ENCODE measurements at places on chromosomes 2 and 18.

DNA sequence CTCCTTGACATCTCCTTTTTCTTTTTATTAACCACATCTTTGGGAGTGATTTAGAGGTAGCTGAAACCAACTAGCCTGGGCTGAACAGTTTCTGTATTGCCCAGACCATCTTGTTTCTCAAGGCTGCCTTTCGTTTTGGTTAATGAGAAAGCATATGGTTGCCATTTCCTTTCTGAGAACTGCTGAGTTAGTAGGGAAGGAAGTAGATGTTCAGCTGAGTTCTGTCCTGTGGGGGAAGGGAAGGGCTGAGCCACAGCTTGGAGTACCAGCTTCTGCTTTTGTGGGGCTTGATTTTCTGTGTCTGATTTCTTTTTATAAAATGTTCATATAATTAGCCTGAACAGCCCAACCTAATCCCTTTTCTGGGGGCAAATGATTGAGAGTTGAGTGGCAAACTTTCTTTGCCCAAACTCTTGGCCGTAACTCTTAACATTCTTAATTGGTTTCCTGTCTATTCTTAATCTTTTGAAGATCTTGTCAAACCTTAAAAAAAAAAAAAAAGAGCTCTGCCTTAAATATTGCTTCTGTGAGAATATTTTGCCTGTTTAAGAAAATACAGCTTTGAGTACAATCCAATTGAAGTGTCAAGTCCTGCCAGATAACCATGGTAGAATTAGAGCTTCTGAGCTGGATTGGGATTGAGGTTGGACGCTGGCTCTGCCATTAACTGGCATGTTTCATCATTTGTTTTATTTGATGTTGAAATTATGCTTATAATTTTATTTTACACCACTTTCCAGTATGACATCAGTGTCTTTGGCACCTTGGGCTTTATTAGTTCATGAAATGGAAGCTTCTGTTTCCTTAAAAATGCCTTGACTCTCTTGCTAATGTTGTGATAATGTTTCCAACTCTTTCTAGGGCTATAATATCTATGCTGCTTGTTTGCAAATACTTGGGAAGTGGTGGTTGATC lies 1.9 kb upstream of the NABP1 start:
- DNase-seq: peak; percentile 39

GRCh38 chr18:79548621-79548985 lies 131.0 kb upstream of the CTDP1 start:
- no peak for DNase-seq

GRCh38 chr18:34483198-34483597 lies 226.9 kb upstream of the DTNA start:
- no peak for DNase-seq

DNA sequence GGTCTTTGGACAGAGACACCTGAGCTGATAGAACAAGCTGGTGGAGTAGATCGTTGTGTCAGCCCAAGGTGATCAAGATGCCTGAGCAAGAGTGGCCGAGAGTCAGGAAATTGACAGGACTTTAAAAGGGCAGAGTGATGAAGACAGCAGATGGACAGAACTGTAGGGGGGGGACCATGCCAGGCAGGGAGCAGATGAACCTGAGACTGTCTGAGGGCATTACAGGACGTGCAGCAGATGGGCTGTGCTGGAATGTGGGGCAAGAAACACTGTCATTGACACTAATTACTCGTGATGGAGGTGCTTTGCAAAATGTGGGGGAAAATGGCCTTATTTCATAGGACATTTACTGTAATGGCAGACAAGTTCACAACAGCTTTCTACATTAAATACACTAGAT lies 225.0 kb downstream of the THSD7B start:
- DNase-seq: no peak

- no peak for DNase-seq
Observed at GRCh38 chr2:27212626-27213471, 781 bp upstream of the SLC5A6 start.

- DNase-seq: no peak
Observed at GRCh38 chr2:17133052-17133671, 385.1 kb downstream of the RAD51AP2 start.

GRCh38 chr18:49228187-49228586 lies 232.3 kb downstream of the DYM start:
- DNase-seq: no peak

DNA sequence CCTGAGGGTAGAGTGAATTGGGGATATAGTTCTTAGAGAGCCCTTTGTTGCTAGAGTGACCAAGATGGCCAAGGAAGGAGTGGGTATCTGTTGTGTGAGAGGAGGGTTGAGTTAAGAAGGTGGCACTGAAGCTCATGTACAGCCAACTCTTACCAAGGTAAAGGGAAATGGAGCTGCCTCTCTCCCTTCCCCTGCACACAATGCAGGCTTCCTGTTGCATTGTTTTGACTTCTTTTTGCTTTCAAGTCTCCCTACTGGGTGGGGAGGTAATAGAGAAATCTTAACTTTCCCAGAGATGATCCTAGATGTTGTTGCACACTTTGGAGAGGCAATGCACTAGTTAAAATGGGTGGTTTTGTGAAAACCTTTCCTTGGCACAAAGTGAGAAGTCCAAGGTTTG lies 23.8 kb downstream of the HOXD1 start:
- DNase-seq: no peak

- DNase-seq: no peak
Observed at GRCh38 chr2:145012806-145013205, 492.9 kb upstream of the ZEB2 start.

DNA sequence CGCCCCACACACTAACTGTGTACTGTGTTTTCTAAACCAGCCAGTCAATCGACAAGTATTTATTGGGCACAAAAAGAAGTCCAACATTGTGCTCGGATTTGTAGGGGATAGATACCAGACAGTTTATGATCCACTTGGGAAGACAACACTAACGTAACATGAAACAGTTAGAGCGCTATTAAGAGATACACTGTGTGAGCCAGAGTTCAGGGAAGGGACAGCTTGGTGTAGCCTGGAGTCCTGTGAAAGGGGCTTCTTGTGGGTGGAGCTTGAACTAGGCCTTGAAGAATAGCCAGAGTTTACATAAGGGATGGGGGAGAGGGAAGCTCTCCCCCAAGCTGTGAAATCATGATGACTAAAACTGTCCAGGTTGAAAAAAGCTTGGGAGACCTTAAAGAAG lies 176.4 kb upstream of the TCF4 start:
- no peak for DNase-seq

DNA sequence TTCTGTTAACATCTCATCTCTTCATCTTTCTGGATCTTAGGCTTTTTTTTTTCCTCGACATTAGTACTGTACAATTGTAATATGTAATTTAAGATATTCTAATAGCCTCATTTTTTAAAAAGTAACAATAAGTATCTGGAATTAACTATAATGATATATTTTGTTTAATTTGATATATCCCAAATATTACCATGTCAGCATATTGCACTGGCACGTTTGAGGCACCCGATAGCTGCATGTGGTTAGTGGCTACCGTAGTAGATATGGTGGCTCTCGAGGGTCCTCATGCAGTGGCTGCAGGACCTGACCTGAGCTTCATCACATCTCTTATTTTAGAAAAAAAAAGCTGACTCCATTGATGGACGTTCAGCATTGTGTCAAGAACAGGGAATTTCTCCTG lies 371.9 kb downstream of the DPP10 start:
- DNase-seq: no peak

DNA sequence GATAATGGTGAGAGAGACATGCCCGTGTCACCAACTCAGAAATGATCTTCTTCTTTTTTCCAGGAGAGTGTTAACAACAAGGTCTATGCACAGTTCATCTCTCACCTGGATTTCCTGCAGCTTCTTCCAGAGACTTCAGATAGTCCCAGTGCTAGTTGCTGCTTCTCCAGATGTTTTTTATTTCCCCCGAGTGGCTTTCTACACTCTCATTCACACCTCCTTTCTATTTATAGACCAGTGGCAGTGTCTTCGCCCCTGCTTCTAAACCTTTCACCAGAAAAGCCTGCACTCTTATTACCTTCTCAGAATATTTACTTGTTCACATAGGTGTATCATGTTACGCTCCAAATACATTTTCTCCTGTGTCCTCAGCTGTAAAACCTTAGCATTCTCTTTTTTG lies 558.8 kb upstream of the CHAC2 start:
- DNase-seq: no peak

DNA sequence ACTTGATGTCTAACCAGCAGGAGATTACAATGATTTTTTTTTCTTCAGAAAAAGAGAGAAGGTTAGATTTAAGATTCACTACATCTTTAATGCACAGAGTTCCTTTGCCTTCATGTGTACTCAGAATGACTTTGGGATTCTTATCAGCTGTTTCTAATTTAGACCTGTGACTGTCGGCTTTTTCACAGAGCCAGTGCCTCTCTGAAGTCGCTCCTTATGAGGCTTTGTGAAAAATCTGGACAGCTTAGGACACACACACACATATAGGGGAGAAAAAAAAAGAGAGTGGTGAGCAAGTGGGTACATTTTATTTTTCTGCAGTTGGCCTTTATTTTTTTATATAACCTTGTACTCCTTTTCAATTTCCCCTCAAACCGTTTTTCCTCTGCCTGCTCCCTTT lies 893.1 kb upstream of the CELF4 start:
- DNase-seq: no peak

DNA sequence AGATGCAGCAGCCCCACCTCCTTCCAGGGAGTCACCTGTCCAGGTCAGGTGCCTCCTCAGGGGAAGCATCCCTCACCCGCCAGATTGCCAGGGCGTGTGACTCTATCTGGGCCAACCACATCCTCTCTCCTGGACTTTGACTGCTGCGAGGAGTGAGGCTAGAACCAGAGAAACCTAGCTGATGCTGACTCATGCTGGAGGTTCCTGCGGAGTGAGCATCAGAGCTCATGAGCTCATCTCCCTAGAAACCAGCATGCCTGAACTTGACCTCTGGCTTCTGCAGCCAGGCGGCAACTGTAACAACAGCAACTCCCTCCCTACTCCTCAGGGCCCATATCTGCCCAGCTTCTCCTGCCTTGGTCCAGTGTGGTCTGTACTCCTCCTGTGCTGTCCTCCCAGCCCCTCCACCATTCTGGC lies 28.3 kb upstream of the NT5DC4 start:
- peak; percentile 45 for DNase-seq

DNA sequence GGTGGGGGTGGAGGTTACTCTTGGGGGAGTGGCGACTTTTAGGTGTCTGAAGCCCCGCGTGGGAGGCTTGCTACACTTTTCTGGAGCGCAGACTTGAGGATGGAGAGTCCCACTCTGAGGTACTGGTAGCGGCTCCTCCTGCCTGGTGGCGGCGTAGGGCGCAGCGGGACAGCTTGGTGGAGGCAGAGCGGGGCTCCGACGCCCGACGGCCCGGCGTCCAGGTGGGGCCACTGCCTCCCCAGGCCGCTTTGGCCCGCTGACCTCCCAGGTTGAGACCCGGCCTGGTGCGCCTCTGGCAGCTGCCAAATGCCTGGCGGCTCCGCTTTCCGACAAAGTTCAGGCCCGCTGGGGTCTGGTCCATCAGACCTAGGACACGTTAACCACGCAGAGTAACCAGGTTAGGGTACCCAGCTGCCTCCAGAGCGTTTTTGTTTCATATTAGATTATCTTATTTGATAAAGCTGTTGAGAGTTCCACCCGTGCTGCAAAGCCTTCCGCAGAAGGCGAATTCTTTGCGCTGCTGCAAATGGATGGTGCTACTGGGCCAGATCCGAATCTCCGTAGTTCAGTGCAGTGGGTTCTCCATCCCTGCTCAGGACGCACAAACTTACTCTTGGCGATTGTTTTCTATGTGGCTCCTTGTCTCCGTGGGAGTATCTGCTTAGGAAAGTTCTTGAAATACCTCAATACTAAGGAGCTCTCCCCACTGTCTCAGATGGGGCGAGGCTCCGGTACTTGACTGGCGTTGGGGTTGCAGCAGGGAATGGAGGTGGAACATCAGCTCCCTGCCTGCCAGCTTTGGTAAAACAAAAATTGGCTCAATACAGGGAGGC lies 405.9 kb downstream of the XIRP2 start:
- DNase-seq: no peak

DNA sequence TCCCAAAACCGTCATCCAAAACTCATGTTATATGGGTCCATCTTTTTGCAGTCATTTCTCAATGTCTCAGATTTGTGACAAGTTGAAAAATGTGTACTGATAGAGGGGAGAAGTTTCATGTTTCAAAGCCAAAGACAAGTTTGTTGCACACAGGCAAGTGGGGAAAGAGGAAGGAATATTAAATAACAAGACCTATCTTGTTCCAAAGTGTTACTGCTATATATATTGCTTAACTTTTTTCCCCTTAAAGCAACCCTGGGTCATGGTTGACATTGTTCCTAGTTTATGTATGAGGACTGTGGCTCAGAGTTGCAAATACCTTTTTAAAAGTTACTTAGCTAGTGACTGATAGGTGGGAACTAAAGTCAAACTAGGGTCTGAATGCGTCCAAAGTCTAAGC lies 1.7 kb downstream of the ITGA4 start:
- no peak for DNase-seq

Data from activated CD4-positive, CD25-positive, alpha-beta regulatory T cell treated with anti-CD3 and anti-CD28 coated beads, Interleukin-2, amount 50 U/mL, for 72 hours (primary cell).